ENCODE measurements at places on chromosomes 3 and 15. TPM values are rescaled to one million over a fixed set of nuclear protein-coding genes. Genes with fewer than 3 reads are reported as not detected.

PLAAT1 gene
- not detected for total RNA-seq

LRRC3B gene
- not detected for total RNA-seq

MYNN gene
- total RNA-seq = 7.9 TPM

A4GNT gene
- not detected for total RNA-seq

TMEM266 gene
- total RNA-seq = not detected

GOLGA6L9 gene
- 2.9 TPM for total RNA-seq

KCNH8 gene
- 0.03 TPM for total RNA-seq
